ENCODE measurements at places on chromosomes 6 and 20.

- no peak for DNase-seq
Observed at GRCh38 chr6:111477481-111477938, 5.5 kb downstream of the REV3L start.

DNA sequence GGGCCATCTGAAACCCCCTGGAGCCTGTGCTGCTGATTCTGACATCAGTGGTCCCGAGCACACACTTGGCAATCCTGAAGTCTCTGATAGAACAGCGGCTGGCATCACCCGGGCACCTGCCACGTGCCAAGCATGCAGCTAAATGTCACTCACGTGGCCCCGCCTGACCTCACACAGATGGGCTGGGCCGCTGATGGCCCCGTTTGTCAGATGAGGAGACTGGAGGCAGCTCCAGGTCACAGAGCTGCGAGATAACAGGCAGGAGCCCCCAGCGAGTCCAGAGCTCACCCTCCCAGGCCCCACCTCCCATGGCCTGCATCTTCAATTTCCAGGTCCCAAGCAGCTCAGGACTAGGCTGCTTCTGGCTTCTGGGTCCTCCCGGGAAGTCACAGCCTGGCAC is 67.2 kb downstream of the YTHDF1 start:
- DNase-seq, result no peak

GRCh38 chr6:167291623-167292300 is 647 bp downstream of the UNC93A start:
- no peak for DNase-seq

DNA sequence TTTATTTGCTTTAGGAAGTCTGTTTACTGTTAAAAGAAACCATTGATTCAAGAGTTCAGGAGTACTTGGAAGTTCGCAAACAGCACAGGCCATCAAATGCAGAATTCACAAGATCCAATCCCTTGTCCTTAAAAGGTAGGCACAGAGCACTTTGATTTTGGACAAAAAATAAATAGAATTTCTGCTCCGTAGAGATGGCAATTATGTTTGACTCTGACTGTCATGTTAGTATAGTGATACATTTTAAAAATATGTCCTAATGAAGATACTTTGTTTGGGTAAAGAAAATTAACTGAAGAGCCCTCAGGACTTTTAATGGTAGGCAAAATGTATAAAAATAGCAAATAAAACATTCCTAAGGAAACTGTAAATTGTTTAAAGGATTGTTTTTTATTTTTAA is 113.1 kb downstream of the JAG1 start:
- DNase-seq, result no peak

GRCh38 chr20:10864076-10864672 is 190.4 kb upstream of the JAG1 start:
- peak; percentile 30 for DNase-seq

Data from HS-27A (cell line).